Natural killer cell (primary cell): ENCODE measurements at places on chromosomes 1 and 21. TPM values are rescaled to one million over a fixed set of nuclear protein-coding genes. Genes with fewer than 3 reads are reported as not detected.
A peak's percentile ranks its signal among the peaks of the same experiment; 100 is the strongest.

MASP2 gene
- total RNA-seq = not detected

INAVA gene
- not detected for total RNA-seq

GRCh38 chr1:212935387-212935981 lies 14.9 kb upstream of the VASH2 start:
- no peak for DNase-seq

DNA sequence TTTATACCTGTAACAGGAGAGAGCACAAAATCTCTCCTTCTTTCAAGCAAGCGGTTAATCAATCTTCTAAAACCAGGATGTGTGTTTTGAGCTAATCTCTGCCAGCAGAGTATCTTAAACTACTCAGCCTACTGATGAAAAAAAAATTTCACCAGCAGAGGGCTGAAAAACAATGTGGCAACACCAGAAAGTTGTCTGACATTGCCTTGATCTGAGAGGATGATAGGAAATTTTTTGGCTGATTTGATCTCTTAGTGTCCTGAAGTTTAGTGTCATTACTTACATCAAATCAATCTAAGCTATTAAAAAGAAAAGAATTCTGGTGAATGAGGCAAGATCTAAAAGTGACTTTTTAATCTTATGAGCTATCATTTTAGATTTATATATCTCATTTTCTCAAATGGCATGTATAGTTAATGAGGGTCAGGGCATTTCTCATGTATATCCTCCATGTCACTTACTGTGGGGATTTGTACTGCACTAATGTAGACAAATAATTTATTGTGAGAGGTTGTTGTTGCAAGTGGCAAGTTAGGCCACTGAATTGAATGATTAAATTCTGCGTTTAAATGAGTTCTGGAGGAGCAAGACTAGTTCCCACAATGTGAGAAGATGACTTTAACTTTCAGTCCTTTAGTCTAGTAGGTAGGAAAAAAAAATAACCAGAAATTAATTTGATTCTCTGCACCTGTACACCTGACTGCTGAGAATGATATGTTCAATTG lies 10.9 kb downstream of the ADAMTS1 start:
- DNase-seq = peak; percentile 9
